GM13977 (cell line): ENCODE measurements at places on chromosomes 5 and 9.

DNA sequence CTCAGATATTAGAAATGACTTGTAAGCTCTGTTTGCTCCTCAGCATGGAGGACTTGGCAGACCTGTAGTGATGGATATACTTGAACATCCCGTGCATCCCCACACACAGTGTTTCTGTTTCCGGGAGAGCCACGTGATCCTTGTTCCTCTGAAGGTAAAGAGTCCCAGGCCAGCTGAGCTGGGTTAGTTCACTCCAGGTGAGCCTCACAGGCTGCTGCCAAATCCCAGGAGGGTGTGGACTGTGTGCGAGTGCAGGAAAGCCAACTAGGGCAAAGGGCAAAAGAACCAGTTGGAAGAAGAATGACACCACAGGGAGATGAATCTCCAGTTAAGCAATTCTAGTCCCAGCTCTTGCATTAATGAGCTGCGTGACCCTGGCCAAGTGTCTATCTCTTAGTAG lies 10.4 kb upstream of the TOMM5 start:
- no peak for DNase-seq

- DNase-seq: no peak
These were observed 1.0 kb downstream of the TRIP13 start for GRCh38 chr5:893711-894110.

GRCh38 chr5:53884417-53884816 lies 324.0 kb downstream of the NDUFS4 start:
- DNase-seq: no peak

DNA sequence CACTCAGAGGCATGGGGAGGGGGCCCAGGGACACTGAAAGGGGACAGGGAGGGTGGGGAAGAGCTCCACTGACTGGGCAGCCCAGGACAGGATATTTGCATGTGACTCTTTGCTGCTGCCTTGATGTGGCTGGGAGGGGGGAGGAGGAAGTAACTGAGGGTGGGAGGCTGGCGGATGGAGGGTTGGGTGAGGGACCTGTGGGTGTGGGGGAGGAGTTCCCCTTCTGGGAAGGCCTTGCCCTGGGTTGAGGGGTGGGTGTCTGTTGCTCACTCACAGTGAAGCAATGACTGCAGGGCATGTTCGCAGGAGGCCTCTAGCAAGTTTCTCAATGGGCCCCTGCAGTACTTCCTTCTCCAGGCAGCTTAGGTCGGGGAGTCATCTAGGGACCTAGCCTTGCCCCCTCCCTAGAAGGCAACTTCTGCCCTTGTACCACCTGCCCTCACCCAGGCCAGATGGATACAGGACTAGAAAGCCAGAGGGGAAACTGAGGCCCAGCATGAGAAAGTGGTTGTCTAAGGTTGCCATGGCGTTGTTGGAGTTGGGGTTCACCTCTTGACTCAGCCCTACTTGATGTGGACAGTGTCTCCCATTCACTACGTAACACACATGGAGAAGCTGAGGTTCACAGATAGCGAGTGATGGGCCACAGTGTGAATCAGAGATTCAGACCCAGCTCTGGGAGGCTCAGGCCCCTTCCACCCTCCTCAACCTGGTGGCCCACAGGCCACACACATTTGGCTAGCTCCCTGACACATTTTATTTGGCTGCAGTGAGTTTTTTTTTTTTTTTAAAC lies 3.0 kb downstream of the GRK6 start:
- peak; percentile 83 for DNase-seq

DNA sequence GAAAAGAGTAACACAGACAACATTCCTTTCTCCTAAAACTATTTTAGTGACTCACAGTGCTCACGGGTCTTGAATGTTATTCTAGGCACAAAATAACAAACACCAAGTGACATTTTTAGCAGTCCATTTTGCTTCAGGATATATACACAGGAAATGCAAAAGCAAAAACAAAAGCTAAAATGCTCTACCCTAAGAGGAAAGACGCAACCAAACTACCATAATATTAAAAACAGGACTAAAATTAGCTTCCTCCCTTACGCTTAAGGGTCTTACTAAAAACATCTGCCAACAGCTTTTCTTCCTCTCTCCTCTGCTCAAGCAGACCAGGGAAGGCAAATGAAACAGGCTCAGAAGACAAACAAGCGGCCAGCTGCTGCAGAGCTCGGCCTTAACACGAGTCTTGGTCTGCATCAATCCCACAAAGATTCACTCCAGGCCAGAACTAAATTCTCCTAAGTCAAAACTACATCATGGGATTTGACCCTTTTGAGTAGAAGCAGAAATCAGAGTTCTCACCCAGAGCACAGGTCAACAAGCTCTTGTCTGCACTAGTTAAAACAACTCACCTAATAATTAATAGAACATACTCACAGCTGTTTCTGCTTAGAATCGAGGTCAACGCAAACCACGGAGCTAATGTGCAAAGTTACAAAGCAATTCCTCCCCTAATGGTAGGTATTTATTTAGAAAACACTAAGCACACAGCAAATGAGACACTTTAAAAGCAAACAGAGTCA lies 62.3 kb downstream of the RAPGEF1 start:
- DNase-seq: peak; percentile 62

DNA sequence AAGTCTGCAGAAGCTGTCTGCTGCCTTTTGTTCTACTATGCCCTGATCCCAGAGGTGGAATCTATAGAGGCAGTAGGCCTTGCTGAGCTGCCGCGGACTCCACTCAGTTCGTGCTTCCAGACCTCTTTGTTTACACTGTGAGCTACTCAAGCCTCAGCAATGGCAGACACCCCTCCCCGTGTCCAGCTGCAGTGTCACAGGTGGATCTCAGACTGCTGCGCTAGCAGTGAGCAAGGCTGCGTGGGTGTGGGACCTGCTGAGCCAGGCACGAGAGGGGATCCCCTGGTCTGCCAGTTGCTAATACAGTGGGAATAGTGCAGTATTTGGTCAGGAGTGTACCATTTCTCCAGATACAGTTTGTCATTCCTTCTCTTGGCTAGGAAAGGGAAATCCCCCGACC lies 99.6 kb downstream of the SLCO4C1 start:
- DNase-seq: no peak

GRCh38 chr5:53031695-53032096 lies 42.5 kb downstream of the ITGA2 start:
- DNase-seq: no peak

DNA sequence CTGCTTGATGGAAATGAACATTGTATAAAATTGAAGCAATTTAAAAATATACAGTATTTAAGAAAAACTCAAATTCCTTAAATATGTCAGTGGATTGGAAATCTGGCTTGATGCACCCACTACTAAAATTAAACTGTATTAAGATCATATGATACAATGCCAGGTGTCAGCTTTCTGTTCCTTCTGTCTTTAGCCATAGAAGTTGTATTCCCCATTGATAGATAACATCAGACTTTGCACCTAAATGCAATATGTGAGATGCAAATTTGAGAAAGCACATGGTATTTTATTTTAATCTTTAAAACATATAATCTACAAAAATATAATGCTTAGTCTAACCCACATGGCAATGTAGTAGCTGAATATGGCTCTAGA lies 697.4 kb upstream of the WWC1 start:
- DNase-seq: no peak

DNA sequence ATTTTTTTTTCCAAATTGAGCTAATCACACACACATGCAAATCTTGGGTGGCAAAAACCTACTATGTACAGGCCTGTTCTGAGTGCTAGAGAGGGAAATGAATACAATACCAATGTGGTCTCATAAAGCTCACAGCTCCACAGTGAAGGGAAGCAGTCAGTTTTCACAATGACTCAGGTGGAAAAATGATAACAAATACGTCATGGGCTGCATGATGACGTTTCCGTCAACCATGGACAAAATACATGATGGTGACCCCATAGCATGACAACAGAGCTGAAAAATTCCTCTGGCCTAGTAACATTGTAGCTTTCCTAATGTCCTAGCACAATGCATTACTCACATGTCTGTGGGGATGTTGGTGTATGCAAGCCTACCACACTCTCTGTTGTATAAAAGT lies 252.5 kb downstream of the TRIM32 start:
- DNase-seq: no peak

- DNase-seq: no peak
These were observed 8.9 kb downstream of the PLK2 start for GRCh38 chr5:58450811-58451629.

- DNase-seq: no peak
These were observed 12.0 kb downstream of the HIGD2A start for GRCh38 chr5:176400382-176401156.

GRCh38 chr5:176642675-176643490 lies 4.4 kb upstream of the TSPAN17 start:
- DNase-seq: no peak

GRCh38 chr9:73148447-73148937 lies 3.2 kb upstream of the ANXA1 start:
- no peak for DNase-seq

DNA sequence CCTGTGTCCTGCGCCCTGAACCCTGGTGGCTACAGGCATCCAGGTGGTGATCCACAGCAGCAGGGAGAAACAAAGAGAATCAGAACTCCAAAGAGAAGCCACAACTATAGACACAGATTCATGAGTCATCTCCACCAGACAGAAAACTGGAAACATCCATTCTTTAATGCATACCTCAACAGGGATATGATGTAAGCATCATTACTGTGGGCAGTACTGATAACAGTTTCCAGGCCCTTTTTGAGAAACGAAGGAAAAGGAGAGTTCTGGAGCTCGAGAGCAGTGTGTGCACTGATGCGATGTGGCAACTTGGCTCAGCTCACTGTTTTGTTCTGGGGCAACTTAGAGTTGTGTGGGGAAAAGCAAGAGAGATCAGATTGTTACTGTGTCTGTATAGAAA lies 215.6 kb upstream of the ADAMTS16 start:
- no peak for DNase-seq

GRCh38 chr5:159031513-159031912 lies 68.2 kb downstream of the EBF1 start:
- DNase-seq: no peak

- DNase-seq: peak; percentile 93
These were observed at the start of gene REEP2 for GRCh38 chr5:138438724-138439476. TSS of gene REEP2 (plus strand) at chr5:138439057. CDS start at chr5:138439209, 152 bp downstream.

- DNase-seq: peak; percentile 38
These were observed 7.6 kb downstream of the BASP1 start for GRCh38 chr5:17224858-17225511.

GRCh38 chr5:157484768-157485167 lies 24.8 kb downstream of the NIPAL4 start:
- DNase-seq: no peak

- DNase-seq: no peak
These were observed 34.2 kb upstream of the GRPEL2 start for GRCh38 chr5:149310947-149311658.

- DNase-seq: no peak
These were observed 778 bp downstream of the FRRS1L start for GRCh38 chr9:109166171-109166770.

DNA sequence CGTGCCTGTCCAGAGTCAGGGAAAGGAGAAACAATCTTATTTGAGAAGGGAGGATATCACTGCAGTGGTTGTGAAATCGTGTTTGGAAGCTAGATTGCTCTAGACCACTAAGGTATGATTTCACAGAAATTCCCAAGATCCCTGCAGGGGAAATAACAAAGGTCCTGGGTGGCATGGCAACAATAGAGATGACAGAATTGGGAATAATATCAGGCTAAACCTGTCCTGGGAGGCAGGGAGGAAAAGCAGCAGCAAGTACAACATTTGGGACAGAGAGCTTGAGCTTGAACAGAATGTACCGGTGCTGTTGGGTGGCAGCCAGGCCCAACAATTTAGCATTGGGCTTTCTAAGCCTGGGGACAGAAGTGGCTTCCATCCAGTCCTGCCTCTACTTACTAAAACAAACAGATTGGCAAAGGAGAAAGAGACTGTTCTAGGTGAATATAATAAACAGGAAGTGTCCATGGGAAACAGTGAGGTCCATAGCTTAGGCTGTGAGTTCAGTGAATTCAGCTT lies 17.0 kb upstream of the ARHGAP26 start:
- DNase-seq: no peak

GRCh38 chr9:107918749-107919148 lies 429.2 kb upstream of the KLF4 start:
- no peak for DNase-seq

DNA sequence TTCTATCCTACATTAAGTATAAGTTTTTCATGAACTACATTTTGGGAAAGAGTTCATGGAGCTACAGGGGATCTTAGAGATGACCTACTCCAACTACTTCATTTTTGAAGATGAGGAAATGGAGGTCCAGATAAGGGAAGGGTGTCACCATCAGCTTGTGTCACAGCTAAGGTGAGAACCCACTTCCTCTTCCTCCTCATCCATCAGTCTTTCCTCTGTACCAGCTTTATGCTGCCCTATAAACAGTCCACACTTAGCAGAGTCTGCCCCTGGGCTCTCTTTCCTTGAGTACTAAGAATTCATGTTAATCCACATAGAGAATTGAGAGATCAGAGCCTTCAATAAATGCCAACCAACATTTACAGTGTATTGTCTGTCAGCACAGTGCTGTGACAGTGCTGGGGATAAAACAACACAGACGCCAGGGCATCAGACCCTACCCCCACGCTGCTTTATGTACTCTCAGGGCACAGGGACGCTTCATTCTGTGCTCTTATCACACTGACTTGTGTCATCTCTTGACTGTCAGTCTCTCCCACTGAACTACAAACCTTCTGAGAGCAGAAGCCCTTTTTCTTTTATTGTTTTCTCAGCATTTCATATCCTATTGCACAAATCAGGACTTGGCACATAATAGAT lies 22.1 kb downstream of the ADRB2 start:
- DNase-seq: no peak

- no peak for DNase-seq
These were observed 12.8 kb downstream of the AFAP1L1 start for GRCh38 chr5:149284501-149284900.

- DNase-seq: no peak
These were observed 181.1 kb downstream of the PTTG1 start for GRCh38 chr5:160602744-160603143.

DNA sequence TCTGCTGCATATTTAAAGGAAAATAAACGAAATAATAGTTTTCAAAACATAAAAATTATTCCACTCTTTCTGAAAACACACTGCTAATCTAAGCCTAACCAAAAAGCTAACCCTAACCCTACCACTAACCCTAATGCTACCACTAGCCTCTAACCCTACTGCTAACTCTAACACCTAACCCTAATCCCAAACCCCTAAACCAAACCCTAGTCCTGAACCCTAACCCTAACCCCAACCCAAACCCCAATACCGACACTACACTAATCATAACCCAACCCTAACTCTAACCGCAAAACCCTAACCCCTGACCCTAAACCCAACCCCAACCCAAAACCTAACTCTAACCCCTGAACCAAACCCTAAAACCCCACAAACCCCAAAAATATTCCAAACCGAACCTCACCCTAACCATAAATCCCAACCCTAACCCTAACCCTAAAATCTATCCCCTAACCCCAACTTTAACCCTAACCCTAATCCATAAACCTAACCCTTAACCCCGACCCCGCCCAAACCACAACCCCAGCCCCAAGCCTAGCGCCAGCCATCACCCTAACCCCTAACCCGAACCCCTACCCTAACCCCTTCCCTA lies 41.9 kb upstream of the PLEKHG4B start:
- DNase-seq: peak; percentile 16

DNA sequence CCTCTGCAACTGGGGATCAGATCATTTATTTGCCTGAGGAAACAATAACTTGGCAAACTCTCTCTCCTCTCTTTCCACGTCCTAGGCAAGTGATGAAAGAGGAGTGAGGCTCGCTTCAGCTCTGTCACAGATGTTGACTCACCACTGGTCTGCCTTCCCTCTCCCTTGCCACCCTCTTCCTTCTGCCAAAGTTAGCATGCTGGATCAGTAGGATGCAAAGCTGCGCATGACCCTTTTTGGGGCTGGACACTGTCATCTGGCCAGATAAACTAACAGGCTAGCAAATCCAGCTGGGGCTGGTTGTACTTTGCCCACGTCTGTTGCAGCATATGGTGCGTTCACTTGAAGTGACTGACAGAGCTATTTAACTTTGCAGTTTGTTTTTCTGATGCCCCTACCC lies 36.2 kb upstream of the SMARCA2 start:
- no peak for DNase-seq
